Kidney (tissue), 22 donors: ENCODE measurements at places on chromosomes 5 and 9. TPM values are rescaled to one million over a fixed set of nuclear protein-coding genes. Genes with fewer than 3 reads are reported as not detected.

DNA sequence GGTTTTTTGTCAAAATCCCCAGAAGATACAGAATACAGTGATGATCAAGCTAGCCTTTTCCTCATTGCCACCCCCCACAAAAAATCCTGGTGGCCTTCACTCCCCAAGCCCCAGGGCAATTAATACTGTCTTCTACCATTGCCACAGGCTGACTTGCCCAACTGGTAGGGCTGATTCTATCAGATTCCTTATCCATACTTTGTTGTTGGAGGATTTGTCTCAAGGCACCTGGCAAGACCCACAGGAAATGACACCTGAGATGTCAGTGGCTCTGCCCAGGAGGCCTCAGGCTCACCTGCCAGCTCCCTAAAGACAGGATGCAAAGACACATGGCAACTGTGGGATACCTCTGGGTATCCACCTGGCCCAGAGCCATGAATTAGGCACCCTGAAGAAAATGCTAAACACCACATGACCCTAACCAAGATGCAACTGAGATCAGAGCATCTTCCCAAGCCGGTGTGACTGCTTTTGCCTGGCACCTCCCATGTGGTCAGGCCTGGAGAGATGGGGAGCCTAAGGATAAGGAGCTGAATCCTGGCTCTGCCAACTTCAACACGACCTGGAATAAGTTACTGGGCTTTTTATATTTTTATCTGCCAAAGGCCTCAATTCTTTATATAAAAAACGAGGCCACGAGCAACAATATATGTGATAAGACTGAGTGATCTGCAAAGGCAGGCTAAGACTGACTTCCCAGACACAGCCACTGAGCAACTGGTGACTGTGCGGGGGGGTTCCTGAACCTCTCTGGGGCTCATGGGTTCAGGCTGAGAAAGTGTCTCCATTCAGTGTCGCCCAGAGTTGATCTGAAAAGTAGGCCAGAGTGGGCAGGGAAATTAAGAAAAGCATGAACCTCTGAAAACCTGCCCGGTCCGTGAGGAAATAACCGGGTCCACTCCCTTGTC lies 944 bp downstream of the ATOX1 start:
- peak overlapping the region; percentile 79 for H3K27ac ChIP-seq
- peak overlapping the region; percentile 67 for H3K4me3 ChIP-seq
- no peaks in the 10 kb centered on the region for H3K4me1 ChIP-seq
- no peak for DNase-seq
- peaks cover 6% of the 10 kb centered on the region for H3K36me3 ChIP-seq

TRPM6 gene
- polyA plus RNA-seq, result 2.0 TPM

DNA sequence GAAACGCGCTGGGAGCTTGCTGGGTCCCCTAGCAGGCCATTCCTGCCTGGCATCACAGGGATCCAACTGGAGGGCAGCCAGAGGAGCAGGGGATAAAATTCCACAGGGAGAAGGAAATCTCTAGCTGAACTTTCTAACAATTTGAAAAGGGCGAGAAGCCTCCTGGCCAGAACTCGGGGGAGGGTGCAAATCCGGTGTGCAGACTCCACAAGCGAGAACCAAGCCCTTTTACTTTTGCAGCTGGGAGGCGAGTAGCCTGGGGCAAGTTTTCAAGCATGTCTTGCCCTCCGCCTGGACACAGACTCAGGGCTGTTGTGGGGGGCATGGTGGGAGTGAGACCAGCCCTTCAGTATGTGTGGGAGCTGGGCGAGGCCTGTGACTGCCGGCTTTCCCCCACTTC lies 14.3 kb upstream of the POU5F2 start:
- H3K4me1 ChIP-seq, result no peaks in the 10 kb centered on the region
- no peak overlapping the region for H3K4me3 ChIP-seq
- no peak overlapping the region for H3K27ac ChIP-seq
- DNase-seq, result no peak

DNA sequence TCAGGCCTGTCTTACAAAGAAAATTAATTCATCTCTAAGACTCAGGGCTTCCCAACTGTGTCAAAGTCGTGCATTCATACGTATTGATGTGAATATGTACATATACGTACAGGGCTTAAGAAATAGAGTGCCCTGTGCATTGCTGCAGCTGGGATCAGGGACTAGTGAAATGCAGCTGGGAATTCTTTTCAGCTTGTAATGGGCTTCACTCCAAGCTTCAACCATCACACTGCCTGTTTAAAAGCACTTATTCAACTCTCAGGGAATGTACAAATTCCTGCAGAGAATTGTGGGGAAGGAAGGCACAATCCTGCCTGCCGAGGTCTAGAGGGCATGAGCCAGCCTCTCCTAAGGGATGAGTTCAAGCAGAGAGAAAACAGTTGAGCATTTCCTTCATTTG lies 59.6 kb upstream of the MAN2A1 start:
- H3K27ac ChIP-seq, result no peak overlapping the region
- no peak for DNase-seq
- H3K27me3 ChIP-seq, result no peaks in the 10 kb centered on the region
- H3K36me3 ChIP-seq, result no peaks in the 10 kb centered on the region
